ENCODE measurements at places on chromosomes 11 and 22.

GRCh38 chr22:19686946-19687345 is 27.4 kb upstream of the SEPTIN5 start:
- DNase-seq, result no peak

GRCh38 chr11:44943696-44944095 is 7.0 kb downstream of the TP53I11 start:
- DNase-seq, result no peak

DNA sequence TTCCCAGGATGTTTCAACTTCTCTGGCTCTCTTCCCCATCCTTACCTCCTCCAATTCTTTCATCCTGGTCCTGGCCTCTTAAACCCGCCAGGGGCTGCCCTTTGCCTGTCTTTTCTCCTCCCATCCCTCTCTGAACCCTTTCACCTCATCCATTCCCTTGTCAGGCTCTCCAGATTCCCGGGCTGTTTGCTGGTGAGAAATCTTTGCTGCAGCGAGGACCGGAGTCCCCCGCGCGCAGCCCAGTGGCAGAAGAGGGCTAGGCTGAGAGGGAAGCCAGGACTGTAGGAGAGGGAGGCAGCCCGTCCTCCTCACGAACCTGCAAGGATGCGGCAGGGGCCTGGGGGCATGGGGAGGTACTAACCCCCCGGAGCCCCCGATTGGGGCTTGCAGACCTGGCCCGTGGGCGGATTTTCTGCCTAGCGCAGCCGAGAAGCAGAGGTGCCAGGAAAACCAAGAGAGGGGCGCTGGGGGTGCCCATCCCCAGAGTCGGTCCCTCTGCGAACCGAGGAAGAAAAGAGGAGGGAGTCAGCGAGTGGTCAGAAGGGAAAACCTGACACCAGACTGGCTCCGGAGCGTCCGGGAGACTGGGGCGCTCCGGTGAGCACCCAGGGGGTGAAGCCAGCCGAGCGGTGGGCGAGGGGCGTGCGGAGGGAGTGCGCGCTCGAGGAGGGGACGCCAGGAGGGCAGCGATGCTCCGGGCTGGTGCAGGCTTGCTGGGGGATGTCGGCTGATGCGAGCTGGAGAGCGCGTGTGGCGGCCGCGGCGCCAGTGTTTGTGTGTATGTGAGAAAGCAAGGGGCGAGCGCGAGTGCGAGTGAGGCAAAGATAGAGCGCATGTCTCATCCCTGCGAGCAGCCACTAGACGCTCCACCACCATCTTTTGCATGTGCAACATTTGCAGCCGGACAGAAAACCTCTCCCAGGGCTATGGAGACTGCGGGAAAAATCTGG is at the start of gene GRIA4:
Gene GRIA4, plus strand, starts transcription at position 242 of the 950 bp plus-strand sequence. CDS start 925 bp downstream, outside the sequence.
- DNase-seq, result no peak

DNA sequence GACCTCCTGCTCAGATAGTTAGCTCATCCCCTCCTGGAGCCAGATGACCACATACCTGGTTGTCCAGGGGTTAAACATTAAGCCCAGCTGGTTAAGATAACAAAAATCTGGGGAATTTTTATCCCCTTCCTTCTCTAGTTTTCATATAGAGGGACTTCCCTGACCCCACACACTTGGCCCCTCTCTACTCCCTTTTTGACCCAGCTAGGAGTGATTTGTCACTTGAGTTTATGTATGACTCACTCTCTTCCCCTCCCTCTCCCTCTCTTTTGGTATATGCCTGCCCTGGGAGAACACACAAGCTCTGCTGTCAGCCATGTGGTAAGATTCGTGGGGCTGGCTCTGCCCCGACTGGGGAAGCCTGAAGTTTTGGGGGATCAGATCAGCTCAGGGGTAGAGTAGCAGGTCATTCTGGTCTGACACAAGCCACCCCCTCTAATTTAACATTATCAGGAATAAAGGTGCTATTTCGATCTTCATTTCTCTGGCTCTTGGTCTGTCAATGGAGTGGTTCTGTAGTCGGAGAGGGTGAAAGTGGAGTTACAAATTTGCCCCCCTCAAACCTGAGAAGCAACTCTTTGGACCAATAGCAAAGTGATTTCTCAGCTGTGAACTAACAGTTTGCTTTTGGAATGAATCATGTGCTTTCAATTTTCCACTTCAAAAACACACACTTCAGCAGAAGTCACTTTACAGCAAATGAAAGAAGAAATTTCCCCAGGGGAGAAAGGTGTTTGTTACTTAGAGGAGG is 415.3 kb upstream of the CADM1 start:
- DNase-seq, result no peak

GRCh38 chr11:88421530-88421929 is 84.0 kb upstream of the CTSC start:
- DNase-seq, result peak; percentile 21

- no peak for DNase-seq
These were observed 8.4 kb downstream of the KCTD17 start for GRCh38 chr22:37059876-37060449.
